M059J (cell line): ENCODE measurements at places on chromosomes 6 and 20.

DNA sequence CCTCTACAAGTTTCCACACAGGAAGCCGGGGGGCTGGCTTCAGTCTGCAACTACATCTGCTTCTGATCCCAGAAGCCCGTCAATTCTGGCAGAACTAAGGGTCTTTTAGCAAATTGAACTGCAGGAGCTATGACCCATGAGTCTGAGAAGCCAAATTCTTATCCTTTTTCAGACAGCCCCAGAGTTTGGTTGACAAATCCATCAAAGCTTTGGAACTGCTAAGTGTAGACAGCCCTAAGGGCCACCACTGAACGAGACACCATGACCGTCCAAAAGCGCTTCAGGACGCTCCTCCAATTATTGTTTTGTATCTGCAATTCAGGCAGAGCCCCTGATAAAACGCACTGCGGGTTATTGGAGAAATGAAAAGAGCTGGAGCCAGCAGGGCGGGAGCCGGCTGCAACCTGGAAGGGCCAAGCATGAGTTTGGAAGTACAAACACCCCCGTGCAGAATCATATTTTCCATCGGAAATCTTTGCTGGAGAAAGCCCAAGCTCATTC lies 67.1 kb downstream of the GNAS-AS1 start:
- no peak for DNase-seq

DNA sequence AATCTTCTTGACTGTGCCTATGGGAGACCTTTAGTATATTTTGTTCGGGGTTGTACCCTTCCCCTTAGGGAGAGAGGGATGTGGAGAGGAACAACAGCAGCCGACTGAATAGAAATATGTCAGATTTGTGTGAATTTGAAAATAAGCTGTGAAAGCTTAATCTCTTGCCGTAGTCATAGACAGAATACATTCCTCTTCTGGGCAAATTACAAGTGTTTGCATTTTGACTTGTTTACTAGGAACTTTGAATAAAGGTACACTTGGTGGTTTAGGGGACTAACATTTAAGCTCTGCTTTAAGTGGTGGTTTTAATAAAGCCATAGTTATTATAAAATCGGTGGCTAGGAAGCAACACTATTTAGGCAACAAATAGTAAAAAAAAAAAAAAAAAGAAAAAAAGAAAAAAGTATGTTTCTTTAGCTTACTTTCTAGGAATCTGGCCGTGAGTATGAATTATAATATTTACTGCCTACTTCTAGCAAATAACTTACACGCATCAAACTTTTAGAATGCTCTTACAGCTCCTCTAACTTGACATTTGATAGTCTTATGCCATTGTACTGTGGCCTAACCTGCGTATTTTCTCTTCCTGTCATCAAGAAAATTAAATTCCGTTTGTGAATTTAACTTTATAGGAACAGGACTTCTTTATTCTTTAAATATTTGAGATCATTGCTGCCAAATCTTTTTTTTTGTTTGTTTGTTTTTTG lies 65.1 kb downstream of the ZBTB2 start:
- DNase-seq, result no peak

DNA sequence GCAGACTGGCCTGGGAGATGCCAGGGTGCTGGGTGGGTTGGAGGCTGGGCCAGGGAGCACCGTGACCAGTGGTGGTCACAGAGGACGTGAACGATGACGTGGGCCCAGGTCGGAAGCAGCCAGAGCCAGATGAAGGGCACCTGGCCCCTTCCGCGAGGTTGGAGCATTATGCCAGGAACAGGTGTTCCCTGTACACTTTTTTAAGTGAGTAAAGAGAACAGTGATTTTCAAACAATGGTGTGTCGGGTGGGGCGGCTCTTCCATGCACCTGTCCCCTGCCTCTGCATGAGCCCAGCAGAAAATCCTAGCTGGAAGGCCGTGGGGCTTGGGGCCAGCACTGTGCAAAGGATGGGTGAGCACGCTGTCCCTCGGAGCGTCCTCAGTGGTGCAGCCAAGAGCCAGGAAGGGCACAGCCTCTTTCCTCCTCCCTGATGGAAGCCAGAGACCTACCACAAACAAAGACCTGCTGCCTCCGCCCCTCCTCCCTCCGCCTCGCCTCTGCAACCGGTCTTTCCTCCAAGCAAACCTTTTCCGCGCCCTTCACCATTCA lies 350.5 kb downstream of the ZFAND3 start:
- DNase-seq, result no peak

DNA sequence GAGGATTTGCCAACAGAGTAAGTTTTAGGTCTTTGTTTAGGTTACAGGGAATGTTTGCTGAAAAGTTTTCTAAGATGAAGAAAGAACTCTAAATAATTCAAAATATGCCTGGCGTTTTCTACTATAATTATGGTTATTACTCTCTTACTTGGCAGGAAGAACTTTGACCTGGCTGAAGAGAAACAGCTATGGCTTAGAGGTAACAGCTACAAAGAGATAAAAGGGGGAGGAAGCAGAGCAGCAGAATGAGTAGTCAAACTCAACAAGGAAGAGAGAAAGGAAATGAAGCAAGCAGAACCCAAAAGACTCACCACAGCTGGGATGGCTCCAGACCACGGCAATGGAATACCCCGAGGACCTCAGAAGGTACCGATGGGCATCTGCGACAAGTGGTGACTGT lies 95.6 kb downstream of the KIF16B start:
- DNase-seq, result peak; percentile 8

GRCh38 chr6:117481926-117482239 lies 591 bp upstream of the DCBLD1 start:
- no peak for DNase-seq

DNA sequence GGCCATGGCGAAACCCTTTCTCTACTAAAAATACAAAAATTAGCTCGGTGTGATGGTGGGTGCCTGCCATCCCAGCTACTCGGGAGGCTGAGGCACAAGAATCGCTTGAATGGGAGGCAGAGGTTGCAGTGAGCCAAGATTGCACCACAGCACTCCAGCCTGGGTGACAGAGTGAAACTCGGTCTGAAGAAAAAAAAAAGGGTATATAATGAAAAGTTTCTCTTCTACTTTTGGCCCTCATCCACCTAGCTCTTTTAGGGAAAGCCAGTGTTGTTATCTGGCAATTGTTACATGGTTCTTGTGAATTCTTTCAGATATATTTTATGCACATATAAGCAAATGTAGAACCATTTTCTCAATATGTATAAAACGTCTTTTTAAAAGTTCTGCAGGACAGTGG lies 19.0 kb downstream of the KIF3B start:
- no peak for DNase-seq

GRCh38 chr6:115706981-115707380 lies 353.7 kb downstream of the FRK start:
- DNase-seq, result no peak

- peak; percentile 78 for DNase-seq
These were observed 110.2 kb upstream of the ZNF184 start for GRCh38 chr6:27582928-27583725.

DNA sequence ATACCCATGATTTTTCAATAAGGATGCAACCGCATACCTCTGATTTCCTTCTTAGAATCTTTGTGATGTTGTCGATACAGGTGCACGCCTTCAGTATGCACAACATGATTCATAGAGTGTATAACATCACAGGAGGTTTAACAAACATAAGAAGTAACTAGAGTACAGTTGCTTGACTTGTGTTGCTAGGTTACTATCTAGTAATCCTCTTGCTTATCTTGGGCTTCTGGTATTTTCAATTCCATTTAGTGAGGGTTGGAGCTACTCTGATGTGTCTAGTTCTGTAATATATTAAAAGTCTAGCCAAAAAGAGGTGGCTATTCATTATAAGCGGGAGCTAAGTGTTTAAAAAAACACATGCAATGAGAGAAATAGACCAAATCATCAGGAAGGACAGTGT lies 85.5 kb upstream of the TENT5A start:
- DNase-seq, result peak; percentile 62

- DNase-seq, result peak; percentile 49
These were observed 577 bp downstream of the SASH1 start for GRCh38 chr6:148343047-148343782.

- DNase-seq, result no peak
These were observed 23.2 kb upstream of the SLC22A23 start for GRCh38 chr6:3480009-3480408.

GRCh38 chr6:163460307-163460782 lies 45.8 kb downstream of the QKI start:
- DNase-seq, result peak; percentile 58

DNA sequence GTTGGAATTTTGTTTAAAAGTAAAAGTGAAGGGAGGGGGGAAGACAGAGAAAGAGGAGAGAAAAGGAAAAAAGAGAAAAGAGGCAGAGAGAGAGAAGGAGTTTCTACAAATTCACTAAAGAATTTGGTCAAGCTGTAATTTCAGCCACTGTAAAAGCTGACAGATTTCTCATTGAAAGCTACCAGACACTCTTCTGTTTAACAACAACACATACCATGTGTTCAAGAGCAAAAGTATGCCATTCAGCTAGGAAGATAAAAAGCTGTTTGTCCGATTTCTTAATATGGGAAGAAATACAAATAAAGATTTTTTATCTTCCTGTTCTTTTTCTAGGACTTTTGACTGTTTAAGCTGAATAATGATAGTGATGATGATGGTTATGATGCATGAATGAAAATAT lies 204.8 kb upstream of the RSPO3 start:
- no peak for DNase-seq

GRCh38 chr6:114892211-114892610 lies 549.4 kb upstream of the HS3ST5 start:
- DNase-seq, result no peak

DNA sequence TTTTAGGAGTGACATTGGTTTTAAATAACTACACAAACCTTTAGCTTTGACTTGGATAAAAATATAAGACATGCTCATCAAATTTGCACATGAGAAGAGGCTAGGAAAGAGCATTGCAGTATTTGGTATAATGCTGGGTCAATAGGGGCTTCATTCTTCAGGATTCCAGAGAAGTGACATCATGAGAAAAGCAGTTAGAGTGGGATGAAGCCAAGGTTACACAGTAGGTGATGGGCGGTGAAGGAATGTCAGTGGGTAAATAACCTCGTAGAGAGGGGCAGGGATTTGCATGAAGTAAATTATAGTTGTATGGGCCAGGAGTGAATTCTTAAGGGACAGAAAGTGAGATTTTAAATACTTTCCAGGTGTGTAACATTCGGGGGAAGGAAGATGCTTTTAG lies 216.2 kb downstream of the RFPL4B start:
- peak; percentile 86 for DNase-seq

DNA sequence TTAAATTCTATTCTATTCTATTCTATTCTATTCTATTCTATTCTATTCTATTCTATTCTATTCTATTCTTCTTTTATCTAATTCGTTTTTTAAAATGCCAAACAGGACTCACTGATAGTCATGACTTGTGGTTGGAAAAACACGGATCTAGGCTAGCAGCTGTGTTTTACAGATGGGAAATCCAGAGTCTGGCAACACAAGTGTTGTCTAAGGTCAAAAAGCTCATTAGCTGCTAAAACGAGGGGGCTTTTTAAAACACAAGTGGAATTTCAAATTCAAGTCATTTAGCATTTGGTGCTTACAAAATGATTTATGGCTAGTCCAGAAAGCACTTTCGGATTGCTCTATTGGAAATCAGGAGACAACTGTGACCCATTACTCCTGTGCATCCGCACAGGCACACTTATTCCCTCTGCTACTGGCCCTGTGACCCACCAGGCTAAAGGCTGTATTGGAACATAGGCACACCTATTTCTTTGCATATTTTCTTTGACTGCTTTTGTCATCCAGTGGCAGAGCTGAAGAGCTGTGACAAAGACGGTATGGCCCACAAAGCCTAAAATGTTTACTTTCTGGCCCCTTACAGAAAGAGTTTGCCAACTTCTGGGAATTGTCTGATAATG lies 17.8 kb upstream of the MLIP start:
- DNase-seq, result no peak

GRCh38 chr6:150636808-150637207 lies 37.1 kb downstream of the PLEKHG1 start:
- DNase-seq, result no peak

DNA sequence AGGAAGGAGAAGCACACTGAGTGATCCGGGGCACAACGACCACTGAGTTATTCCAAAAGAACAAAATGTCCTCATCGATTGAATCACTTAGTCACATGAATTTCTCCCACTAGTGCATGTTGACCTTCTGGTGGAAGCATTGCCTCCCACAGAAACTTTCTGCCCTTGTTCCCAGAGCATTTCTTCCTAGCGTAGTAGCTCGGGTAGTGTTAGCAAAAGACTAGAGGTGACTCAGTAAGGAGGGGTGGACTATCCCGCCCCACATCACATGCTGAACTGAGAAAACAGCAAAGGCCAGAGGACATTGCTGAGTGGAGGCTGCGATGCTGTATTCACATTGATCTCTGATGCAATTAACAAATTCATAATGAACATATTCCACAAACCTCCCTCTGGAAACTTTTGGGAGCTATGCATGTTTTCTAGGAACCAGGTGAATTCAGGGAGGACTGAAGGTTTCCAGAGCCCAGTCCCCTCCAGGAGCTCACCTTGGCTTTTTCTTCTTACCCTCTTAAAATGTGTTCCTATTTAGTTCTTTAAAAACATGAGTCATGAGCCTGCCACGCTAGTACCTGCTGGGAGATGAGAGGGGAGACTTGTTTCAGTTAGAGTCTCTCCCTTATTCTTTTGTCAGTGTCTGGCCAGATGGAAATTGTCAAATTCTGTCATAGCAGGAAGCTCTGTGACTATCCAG lies 507.9 kb downstream of the CDH26 start:
- no peak for DNase-seq

DNA sequence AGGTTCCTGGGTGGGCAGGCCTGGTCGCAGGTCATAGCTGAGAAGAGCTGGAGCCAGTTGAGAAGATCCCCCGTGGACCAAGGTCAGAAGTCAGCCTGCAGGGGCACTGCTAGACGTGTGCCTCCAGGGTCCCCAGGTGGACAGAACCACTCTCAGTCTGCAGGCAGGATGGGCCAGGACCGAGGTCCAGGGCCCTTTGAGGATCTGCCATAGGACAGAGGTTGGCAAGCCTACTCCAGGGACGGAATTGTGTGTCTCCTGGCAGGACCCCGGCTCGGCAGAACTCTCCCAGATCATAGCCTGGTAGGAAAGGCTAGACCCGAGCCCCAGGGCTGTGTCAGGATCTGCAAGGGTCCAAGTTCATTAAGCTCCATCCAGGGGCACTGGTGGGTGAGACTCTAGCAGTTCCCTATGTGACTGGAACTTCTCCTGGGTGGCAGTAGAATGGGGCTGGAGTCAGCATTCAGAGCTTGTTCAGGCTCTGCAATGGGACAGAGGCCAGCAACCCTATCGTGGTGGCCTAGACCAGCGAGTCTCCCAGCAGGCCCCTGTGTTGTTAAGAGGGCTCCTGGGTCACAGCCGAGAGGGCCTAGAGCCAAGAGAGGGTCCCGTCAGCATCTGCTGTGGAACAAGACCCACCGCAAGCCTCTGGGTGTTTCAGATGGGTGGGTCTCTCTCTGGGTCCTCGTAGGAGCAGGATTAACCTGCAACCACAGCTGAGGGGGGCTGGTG lies 18.2 kb downstream of the TTLL2 start:
- no peak for DNase-seq
